ENCODE measurements at places on chromosomes 12 and 14.

GRCh38 chr12:67048371-67048770 lies 220.8 kb upstream of the CAND1 start:
- DNase-seq, result no peak

DNA sequence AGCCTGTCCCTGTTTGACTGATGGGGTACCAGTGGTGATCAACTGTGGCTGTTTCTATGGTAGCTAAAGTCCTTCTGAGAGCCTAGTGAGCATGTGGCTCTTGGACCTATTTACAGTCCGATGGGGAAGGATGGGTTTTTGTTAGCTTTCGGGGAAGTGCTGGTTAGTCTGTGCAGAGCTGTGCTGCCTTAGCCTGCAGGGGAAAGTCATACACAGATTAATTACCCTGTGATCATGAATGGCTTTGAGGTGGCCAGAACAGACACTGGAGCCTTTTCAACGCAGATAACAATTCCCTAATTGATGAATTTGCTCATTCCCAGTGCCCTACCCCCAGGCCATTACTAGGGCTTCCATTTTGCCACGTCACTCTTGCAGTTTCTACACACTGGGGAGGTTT lies 99.7 kb downstream of the WSCD2 start:
- DNase-seq, result no peak

DNA sequence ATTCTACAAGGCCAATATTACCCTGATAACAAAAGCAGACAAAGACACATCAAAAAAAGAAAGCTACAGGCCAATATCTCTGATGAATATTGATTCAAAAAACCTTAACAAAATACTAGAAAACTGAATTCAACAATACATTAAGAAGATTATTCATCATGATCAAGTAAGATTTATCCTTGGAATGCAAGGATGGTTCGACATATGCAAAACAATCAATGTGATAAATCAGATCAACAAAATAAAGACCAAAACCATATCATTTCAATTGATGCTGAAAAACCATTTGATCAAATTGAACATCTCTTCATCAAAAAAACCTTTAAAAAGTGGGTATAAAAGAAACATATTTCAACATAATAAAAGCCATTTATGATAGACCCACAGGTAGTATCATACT lies 117.3 kb downstream of the CPNE8 start:
- no peak for DNase-seq

- no peak for DNase-seq
Measured at GRCh38 chr14:60093080-60093479, 1.4 kb downstream of the PCNX4 start.

DNA sequence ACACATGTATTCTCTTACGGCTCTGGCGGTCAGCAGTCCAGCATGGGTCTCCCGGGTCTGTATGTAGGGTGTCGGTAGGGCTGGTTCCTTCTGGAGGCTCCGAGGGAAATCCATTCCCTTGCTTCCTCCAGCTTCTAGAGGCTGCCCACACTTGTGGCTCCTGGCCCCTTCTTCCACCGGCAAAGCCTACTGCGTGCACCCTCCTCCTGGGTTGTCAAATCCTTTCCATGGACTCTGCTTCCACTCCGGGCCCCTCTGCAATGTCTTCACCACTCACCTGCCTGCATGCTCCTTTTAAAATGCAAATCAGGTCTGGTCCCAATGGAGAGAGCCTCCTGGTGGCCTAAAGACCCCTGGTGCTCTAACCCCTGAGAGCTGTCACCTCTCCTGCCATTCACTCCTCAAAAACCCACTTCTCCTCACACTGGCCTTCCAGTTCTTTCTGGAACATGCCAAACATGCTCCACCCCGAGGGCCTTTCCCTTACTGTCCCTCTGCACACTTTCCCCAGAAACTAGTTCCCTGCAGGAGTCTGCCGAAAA lies 108.5 kb downstream of the DICER1 start:
- DNase-seq, result no peak

DNA sequence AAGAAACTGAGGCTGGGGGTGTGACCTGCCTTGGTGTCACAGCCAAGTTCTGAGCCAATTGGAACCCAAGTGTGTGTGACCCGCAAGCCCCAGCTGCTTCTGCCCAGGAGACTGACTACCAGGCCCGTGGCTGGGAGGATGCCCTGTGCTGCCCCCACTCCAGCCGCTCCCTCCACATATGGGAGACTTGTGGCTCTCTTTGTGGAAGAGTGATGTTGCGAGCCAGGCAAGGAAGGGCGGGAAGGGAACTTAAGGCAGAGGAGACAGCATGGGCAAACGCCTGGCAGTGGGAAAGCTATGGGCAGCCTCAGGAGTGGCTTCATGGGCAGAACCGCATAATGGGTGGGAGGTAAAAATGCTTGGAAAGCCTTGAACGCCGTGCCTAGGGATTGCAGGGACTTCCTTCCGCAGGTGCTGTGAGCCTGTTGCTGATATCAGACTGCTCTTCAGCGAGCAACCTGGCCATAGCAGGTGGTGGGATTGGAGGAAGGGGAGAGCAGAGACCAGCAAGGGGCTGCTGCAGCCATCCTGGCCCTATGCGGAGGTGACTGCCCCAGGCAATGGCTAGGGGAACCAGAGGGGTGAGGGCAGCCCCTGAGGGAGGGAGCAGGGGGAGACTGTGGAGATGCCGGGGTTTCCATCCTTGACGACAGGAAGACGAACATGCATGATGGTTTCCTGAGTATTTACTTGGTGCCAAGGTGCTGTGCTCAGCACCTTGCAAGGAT lies 115.7 kb downstream of the LGMN start:
- no peak for DNase-seq

- no peak for DNase-seq
Measured at GRCh38 chr12:57730336-57731067, 8.0 kb downstream of the AGAP2 start.

DNA sequence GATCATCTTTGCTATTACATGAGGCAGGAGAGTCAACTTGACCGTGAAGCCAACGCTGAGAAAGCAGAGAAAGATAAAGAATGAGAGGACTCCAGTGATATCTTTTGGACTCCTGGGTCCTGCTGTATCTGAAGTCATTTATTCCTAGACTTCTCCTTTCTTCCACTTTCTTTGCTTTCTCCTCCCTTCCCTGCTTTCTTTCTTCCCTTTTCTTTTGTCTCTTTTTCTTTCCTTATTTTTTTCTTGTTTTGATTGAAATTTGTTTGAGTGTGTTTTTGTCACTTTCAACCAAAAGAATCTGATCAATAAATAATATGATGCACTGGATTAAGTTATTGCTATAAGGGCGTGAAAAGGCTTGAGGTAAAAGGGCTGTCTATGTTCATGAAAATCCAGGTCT lies 13.4 kb upstream of the GALNT6 start:
- no peak for DNase-seq

- no peak for DNase-seq
Measured at GRCh38 chr14:77190977-77191376, 9.4 kb downstream of the TMEM63C start.

DNA sequence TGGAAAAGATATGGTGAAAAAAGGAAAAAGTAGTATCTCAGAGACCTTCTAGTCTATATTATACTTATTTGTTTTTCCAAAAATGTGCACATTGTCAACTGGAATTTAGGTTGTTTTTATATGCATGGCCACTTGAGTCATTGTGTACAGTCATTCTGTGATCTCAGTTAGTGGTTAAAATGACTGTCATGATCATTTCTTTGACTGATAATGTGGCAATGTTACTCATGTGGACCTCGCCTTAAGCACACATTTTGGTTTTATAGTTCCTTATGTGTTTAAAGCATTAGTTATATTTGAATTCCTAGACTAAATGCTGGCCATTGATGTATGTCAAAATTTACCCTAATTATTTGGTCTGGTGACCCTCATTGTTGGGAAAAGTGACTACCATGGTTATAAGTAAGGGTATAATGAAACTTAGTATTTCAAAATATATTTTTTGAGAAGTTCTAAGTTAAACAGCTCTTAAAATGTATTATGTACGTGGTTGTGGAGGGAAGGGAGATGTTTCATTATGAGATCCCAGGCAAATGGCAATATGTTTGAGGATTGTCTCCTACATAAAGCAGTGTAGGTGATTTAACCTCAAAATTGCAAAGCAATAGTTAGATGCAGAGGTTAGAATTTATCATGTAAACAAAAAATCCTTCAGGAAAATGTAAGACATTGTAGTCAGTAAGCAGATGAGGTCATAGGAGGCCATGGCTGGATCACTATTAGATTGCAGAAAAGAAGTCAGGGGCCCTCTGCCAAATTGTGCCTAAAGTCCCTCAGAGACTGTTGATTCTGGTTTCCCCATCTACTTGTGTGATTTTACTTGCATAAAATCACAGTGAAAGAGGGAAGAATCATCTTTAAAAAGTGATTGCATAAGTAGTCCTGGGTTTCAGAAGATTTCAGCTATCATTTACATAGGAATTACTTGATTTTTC lies 17.5 kb downstream of the PNMA1 start:
- DNase-seq, result no peak

GRCh38 chr12:76920172-76921099 lies 41.6 kb upstream of the CSRP2 start:
- no peak for DNase-seq

DNA sequence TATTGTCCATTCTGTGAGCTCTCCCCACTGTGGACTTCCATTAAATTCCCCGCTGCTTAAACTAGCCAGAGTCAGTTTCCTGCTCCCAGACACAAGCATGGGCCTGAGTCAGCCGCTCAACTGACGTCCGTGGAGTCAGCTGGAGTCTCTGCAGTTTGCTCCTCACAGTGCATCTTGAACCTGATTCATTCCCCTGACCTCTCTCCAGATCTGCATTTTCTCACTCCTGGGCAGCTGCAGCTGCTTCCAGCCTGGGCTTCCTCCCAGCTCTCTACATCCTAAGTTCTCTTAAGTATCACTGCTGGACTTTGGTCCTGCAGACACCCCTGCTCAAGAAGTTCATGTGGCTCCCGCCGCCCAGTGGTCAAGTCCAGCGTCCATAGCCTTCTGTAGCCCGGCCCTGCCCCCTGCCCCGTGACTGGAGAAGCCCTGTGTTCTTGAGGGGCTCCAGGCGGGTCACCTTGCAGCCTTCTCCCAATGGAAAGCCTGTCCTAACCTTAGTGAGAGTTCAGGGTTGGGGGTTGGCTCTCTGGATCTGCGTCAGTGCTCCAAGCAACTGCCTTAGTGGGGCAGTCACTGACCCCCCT lies 20.0 kb downstream of the NFKBIA start:
- DNase-seq, result no peak

DNA sequence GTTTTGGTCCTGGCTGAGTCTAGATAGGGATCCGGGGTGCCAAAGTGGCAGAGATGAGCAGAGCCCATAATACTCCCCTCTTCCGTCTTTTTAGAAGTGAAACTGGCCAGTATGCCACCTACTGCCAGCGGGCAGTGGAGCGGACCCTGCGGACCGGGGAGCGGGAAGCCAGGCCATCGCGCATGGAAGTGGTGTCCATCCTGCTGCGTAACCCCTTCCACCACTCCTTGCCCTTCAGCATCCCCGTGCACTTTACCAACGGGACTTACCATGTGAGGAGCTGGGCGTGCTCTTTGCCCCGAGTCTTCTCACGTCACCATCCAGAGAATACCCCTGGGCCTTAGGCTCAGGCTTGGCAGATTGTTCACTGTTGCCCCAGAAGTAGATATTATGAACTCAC lies 21.0 kb downstream of the PIGH start:
- DNase-seq, result no peak

DNA sequence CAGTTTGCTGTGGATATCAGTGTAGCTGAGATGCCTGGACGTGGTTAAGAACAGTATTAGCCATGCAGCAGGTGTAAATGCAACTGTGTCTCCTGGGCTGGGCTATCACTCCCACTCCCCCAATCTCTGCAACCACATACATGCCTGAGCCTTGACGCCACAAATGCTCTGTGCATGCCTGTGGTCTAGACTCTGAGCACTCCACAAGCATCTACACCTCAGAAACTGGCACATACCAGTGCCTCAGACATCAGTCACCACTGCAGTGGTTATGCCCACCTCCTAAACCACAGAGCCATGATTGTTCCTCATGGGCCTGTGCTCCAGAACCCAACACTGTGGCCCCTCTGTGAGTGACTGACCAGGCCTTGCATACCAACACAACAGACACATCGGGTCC lies 226.8 kb upstream of the ALG10 start:
- no peak for DNase-seq

GRCh38 chr12:23536293-23536692 lies 413.2 kb downstream of the SOX5 start:
- no peak for DNase-seq

GRCh38 chr12:94649349-94650142 lies 811 bp downstream of the TMCC3 start:
- DNase-seq, result peak; percentile 12

DNA sequence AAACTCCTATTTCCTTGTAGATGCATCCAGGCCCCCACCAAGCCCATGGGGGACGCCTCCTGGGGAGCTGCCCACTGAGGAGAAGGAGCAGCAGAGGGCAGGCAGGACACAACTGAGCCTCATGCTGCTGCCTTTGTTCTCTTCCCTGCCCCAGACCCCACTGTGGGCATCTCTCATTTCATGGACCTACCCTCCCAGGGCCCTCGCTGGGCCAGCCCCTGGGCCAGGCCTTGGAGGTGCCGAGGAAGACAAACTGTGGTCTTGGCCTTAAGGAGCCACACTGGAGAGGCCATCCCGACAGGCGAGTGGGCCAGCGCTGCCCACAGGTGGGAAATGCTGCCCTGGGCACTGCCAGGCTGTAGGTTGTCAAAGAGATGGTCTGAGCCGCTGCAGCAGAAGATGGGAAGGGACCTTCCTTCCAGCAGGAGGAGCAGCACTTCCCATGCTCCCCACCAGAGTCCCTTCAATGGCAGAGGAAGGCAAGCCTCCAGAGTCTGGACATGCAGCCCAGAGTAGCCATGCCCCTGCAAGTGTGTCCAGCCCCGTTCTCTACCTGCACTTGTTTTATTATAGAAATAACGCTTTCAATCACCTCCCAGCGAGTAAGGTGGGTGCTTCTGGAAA lies 147.4 kb downstream of the BCL11B start:
- no peak for DNase-seq

DNA sequence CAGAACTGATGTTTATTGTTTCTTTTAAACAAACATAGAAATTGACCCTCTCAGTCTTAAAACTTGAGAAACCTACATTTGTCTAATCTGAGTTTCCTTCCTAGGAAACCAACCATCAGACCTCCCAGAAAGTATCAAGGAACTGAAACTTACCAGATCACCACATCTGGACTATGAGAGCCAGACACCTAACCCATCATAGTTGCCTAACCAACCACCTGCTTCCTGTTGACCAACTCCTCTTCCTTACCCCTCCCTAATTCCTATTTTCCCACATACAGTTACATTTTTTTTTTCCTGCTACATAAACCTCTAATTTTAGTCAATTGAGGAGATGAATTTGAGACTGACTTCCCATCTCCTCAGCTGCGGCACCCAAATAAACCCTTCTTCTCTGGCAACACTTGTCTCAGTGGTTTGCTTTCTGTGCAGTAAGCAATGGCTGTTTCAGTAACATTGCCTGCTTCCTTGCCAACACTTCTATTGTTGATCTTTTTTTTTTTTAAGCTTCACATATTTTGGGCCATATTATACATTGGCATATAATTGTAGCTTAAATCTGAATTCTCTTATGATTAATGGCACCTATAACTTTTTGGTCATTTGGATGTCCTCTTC lies 34.3 kb downstream of the KLRD1 start:
- no peak for DNase-seq

GRCh38 chr12:65675141-65675621 lies 149.1 kb upstream of the HMGA2 start:
- DNase-seq, result no peak

GRCh38 chr12:114826244-114826643 lies 142.3 kb upstream of the TBX3 start:
- DNase-seq, result no peak
